ENCODE measurements at places on chromosomes 7 and 10. TPM values are rescaled to one million over a fixed set of nuclear protein-coding genes. Genes with fewer than 3 reads are reported as not detected.

GRCh38 chr10:21488246-21488956 lies 37.1 kb downstream of the SKIDA1 start:
- DNase-seq: peak; percentile 10

The TMEM236 gene
- total RNA-seq: not detected

DNA sequence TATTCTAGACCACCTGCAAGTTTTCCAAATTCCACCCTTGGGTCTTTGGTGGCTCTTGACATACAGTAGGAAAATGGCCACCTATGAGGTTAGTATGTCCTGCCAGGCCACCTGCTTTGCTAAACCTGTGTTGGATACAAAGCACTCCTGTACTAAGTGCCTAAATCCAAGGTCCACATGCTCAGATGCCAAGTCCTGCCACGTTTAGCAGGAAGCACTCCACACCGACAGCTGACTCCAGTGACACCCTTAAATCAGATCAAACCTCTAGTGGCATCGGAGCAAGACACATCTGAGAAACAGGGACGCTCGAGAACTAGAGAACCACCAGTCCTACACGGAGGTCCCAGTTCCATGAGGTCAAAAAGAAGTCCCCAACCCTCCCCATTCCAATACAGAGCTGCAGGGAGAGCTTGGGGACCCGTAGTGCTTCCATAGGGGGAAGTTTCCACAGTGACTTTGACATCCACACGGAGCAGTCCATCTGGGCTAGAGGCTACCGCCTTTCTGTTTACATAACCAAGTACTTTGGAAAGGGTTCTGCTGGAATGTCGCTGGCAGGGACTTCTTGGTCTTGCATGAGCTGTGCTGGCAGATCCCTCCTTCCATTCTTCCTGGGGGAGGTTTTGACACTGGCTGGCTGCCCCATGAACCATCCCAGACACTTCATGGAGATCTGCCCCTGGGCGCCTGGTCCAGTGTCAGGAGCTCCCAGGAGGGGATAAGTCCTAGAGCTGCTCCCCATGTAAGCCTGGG lies 290.6 kb downstream of the PRPF18 start:
- peak; percentile 67 for DNase-seq

GRCh38 chr7:117808341-117808757 lies 64.9 kb downstream of the CTTNBP2 start:
- DNase-seq: peak; percentile 72

The TFPI2 gene
- 18.5 TPM for total RNA-seq

DNA sequence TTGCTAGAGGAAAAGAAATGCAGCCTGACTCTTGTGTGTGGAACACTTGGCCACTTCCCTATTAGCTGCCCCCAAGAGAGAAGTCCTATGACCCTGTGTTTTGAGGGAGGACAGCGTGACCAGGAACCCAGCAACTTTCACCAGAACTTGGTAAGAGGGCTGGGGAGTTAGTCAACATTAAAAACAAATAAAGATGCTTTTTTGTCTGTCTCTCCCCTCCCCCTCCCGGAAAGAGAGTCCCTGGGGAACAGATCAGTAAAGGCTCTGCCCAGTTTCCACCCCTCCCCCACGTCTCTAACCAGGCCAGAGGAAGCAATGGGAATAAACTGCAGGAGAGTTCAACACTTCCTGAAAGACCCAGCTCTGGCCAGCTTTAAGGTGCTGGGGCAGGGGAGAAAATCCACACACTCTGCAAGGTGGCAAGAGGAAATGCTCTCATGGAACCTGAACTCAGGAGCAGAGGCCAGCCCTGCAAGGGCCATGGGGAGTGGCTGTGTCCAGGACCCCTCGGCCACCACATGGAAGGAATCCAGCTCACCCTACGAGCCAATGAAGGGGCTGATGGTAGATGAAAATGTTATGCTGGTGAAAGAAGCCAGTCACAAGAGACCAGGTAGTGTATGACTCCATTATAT lies 21.5 kb downstream of the SH3PXD2A start:
- DNase-seq: no peak

DNA sequence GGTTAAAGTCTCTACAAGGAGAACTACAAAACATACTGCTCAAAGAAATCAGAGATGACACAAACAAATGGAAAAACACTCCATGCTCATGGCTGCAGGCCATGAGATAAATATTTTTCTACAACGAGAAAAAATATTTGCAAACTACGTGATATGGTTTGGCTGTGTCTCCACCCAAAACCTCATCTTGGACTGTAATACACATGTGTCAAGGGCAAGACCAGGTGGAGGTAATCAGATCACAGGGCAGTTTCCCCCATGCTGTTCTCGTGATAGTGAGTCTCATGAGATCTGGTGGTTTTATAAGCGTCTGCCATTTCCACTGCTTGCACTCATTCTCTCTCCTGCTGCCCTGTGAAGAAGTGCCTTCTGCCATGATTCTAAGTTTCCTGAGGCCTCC lies 57.8 kb downstream of the COA1 start:
- no peak for DNase-seq

DNA sequence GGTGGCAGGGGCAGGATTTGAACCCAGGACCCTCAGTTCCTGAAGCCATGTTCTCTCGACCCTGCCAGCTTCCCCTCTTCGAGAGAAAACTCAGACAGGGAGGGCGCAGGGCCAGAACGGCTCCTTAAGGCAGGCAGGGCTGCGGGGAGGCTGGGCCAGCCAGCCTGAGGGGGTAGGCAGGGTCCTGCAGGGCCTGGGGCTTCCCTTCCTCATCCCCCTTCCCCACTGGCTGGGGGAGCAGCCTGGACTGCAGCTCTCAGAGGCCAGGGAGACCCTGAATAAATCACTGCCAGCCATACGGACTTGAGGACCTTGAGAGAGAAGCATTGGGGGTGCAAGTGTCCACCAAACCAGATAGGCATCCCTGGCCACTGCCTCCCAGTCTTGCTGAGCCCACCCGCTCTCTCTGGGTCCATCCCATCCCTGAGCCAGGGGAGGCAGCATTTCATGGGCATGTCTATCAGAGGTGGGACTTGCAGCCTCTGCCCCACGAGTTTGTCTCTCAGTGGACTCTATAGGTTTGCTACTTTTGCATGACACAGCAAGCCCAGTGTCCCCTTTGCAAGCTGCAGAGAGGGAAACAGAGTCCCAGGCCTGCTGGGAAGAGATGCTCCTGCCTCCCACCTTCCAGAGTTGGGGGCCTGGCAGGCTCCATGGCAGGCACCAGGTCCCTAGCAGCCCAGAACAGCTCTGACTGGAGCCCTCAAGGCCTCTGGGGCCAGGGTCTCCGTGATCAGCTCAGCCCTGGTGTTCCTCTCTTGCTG lies 70.9 kb downstream of the MYL10 start:
- no peak for DNase-seq

The PON1 gene
- total RNA-seq: not detected

DNA sequence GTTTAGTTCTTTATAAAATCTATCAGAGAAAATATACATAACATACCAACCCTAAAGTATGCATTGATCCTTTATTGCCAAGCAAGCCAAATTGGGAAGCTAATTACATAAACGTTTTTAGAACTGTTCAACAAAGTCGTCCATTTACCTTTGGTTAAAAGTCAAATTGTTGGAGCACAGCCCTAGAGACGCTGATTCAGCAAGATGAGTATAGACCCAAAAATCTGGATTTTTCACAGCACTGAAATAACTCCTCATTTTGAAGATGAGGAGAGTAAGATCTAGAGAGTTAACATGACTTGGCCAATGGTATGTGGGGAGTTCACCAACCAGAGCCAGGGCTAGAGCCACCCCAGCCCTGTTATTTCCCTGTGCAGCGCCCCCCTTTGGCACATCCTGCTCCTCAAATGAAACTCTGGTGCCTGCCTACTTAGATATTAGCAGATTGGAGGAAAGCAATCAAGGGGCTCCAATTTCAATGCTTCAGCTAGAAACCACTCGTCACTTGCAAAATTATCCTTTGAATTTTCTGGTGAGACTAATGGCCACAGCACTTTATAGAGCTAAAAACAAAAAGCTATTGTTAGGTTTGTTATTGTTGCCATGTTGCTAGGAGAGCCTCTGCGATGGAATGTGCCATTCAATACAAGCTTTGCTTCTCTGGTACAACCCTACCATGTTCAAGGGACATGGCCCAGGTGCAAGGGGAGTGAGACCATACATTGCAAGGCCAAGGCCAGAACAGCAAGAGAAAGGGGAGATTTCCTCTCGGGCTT lies 132.6 kb upstream of the ZEB1 start:
- DNase-seq: peak; percentile 26

DNA sequence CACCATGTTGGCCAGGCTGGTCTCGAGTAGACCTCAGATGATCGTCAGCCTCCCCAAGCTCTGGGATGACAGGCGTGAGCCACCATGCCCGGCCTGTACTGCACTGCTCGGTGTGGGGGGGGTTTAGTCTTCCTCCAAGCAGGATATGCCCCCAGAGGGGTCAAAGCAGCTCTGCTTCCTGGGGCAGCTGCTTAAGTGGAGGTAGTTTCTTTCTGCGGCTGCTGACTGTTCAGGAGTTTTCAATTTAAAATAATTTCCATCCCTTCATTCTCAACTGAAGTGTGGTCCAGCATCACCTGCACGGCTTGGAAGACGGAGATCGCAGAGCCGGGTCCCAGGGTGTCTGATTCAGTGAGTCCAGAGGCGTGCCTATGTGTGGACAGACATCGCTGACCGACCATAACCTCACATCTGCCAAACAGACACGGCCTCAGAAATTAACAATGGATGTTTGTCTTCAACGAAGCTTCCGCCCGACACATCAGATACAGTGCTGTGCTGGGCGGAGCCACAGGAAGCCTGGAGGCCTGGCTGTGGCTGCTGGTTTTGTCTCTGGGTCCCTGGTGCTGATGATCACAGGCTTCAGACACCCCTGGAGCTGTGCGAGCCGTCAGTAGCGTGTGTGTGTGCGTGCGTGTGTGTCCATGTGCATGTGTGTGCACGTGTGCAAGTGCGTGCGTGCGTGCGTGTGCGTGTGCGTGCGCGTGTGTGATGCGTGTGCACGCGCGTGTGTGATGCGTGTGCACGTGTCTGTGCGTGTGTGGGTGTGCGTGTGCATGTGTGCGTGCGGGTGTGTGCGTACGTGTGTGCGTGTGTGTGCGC lies 226.5 kb upstream of the PITRM1 start:
- no peak for DNase-seq

Data from M059J (cell line).